Neuronal stem cell (in vitro differentiated cells): ENCODE measurements at places on chromosomes 3 and 15.
A peak's percentile ranks its signal among the peaks of the same experiment; 100 is the strongest.

DNA sequence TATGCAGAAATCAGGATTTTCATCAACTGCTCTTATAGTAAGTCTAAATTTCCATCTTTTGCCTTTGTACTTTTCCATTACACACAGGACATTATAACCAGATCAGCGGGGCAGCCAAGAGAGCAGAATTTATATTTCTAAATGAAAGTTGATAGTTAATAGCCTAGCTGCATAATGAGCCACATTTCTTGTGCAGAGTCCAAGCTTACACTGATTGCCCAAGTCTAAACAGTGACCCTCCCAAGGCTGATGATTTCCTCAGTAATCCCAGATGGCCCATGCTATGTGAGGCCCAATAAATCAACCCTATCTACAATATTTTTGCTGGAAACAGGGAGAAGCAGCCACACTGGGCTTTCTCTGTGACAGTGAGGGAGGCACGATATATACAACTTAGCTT, 475.8 kb upstream of the KCNMB2 start:
- no peak for DNase-seq

DNA sequence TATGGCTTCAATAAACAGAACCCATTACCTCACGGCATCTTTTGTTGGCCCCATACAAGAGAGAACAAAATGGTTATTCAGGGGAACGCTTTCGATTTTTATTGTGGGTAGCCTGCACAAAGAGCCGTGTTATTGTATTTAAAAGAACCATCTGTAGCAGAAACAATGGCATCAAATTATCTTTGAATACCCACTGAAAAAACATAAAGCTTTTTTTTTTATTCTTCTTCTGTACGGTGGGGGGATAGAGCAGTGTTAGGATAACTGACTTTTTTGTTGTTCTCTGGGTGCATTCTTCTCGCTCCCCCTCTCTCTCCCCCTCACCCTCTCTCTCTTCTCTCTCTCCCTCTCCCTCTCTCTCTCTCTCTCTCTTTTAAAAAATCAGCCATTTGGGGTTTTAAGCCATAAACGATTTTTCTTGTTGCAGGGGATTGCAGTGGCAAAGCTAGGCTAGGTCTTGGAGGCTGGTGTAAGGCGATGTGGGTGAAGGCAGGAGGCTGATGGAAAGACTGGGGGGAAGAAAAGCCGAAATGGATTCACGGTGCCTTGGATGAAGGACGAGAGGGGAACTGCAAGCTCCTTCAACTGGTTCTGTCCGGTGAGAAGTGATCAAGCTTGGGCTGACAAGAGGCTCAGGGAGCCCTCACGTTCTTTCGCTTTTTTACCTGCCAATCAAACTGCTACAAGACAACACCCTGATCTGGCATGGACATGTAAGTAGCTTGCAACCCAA, 12.4 kb upstream of the SOX2 start:
- no peak for DNase-seq

- DNase-seq, result no peak
These were observed 91.6 kb downstream of the SCN11A start for GRCh38 chr3:38960042-38960622.

DNA sequence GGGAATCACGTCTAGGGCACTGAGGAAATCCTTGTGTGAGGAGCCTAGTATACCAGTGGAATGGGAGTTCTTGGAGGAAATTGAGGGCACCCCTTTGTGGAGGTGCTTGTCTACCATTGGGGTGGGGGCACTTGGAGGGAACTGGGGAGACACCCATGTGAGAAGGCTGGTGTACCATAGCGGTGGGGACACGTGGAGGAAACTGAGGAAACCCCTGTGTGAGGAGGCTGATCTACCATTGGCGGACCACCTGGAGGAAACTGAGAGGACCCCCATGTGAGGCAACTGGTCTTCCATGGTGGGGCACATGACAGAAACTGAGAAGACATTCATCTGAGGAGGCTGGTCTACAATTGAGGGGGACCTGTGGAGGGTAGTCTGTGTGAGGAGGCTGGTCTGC, 164.5 kb downstream of the FBLN2 start:
- DNase-seq, result no peak

DNA sequence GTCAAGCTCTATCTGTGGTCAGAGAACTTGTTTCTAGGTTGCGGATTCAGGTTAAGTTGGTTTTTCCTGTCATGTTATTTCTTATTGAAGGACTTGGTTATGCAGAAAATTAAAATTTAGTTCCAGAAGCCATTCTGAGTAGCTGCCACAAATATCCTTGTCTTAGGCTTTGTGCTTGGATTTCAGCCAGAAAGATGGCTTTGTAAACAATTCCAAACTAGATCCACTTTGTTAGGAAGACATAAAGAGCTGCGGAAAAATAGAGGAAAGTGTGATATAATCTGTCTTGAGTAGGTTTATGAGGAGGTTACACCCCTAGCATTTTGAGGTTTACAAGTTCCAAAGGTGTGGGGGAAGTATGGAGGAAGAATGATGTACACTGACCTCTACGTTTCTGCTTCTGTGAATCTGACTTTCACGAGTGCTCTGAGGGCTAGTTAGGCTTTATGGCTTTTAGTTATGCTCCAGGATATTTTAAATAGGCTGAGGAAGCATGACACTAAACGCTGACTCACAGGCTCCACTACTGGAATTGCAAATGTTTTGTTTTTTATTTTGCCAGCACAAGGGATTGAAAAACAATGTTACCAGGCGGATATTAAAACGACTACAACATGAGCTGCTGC, 46.3 kb upstream of the UTS2B start:
- DNase-seq, result no peak

DNA sequence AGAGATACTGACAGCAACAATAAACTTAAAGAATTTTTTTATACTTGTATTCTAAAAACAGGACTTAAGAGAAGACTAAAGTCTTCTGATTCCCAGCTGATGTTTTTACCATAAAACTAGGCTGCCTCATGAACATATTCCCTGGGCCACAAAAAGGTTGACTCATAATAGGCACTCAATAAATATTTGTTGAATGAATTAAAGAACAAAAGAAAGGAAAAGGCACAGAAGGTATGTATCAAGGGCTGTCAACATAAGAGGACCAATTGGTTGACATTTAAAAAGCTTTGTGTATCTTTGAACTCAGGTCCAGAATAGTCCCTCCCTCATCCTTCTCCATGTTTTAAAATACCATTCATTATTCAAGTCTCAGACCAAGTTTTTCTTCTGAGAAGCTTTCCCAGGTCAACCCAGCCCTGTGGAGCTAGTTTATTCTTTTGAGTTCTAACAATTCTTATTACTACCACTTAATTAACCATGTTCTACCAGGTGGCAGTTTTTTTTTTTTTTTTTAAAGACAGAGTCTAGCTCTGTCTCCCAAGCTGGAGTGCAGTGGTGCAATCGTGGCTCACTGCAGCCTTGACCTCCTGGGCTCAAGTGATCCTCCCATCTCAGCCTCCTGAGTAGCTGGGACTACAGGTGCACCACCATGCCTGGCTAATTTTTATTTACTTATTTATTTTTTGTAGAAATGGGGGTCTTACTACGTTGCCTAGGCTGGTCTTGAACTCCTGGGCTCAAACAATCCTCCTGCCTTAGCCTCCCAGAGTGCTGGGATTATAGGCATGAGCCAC, 17.5 kb upstream of the ARHGEF3 start:
- no peak for DNase-seq

DNA sequence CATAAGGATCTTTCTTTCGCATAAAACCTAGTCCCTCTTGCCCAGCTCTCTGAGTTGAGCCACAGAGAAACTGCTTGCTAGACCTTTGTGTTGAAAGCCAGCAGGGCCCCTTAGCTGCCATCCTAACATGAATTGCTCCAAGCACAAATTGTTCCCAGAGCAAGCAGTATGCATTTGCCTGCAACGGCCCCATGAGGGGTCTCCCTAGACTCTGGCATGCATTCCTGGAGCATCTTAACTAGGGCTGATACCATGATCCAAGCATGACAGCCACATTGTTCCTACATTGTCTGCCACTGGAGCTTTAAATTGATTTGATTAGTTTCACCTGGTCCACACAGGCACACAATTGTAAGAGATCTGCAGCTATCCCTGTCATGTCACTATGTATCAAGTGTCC, 428.1 kb downstream of the TAFA4 start:
- DNase-seq, result peak; percentile 21

DNA sequence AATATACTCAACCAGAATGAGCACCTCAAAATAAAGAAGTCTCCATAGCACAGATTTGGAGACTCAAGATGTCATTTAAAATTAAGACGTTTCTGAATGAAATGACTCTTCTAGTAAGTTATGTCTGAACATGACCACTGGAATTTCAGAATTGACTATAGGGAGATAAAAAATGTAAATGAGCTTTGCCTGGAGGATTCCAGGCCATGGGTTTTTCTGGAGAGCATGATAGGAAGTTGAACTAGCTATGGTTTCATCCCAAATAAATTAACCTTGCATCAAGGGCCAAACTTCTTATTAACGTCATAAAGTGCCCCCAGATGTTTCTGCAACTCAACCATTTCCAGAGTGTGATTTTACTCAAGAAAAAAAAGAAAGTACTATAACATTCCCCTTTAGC, 222.6 kb upstream of the NR2F2 start:
- DNase-seq, result no peak

DNA sequence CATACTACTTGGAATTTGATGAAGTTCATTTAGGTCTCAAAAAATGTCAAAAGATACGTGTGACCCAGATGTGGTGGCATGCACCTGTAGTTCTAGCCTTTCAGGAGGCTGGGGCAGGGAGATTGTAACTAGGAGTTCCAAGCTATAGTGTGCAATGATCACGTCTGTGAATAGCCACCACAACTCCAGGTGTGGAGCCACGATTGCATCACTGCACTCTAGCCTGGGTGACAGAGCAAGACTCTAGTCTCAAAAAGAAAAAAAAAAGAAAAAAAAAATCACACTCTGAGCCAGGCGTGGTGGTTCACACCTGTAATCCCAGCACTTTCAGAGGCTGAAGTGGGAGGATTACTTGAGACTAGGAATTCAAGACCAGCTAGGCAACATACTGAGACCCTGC, 14.2 kb downstream of the MAP4 start:
- no peak for DNase-seq

- no peak for DNase-seq
These were observed 97.3 kb downstream of the AKAP13 start for GRCh38 chr15:85477730-85478129.

DNA sequence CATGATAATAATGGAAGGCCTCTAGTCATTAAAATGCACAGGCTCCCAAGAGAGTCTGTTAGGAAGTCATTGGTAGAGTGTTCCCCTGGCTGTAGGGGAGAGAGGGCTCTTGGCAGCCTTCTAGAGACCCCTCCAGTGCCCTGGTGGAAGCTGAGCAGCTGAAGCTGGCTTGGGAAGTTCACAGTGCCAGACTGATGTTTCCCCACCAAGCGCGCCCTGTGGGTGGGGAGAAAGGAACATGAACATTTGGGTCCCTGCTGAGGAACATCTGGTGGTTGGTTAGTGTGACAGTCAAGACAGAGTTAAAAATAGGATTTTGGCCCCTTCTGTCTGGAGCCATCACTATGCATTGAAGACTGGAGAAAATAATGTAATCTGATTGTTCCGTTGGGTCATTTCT, 37.1 kb upstream of the RGMA start:
- no peak for DNase-seq

- DNase-seq, result no peak
These were observed 212.6 kb downstream of the CDIN1 start for GRCh38 chr15:36791844-36792571.

GRCh38 chr3:14819671-14820070, 909 bp downstream of the FGD5 start:
- no peak for DNase-seq

GRCh38 chr3:113117511-113118234, 93.7 kb upstream of the BOC start:
- no peak for DNase-seq

DNA sequence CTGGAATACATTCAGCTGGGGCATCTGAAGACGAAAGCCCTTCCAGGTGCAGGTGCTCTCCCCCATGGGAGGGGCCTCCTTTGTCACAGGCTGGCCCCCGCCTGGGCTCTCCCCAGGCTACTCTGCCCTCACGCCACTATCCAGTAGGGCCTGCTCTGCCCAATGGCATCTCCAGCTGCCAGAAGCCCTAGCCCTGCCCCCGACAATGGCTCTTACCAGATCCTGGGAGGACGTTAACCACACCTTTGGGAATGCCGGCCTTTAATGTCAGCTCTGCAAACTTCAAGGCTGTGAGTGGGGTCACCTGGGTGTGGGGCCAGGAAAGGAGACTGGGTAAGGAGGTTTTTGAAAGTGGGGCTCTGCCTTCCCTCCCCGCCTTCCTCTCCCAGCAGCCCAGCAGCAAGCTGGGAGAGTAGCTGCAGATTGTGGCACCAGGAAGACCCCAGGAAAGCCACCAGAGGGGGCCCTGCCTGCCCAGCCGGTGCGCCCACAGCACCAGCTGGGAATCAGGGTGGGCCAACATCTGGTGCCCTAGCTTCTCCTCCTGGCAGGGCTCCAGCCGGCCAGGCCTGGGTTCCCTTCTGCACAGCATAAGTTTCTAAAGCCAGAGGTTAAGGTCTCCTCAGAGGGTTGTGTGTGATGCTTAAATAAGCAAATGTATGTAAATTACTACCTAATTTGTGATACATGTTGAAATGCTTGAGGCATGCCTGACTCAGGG, 40.4 kb upstream of the SLC41A3 start:
- DNase-seq, result no peak

DNA sequence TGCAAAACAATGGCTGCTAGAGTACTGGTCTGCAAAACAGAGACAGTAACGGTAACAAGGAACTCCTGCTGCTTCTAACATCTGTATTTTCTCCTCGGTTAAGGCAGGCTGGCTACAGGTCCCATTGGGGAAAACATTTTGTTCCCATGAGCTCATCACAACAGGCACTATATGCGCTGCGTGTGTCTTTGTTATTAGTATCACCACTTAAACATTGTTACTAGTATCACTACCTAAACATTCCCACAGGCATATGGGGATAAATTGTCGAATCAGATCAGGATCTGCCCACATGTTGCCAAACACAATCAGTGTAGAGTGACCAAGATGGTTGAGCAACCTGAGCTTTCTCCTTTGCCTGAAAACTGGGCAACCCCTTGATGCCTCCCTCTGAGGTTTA, 77.2 kb downstream of the TOP2B start:
- DNase-seq, result no peak

- no peak for DNase-seq
These were observed 12.4 kb downstream of the DNASE1L3 start for GRCh38 chr3:58198362-58198761.

DNA sequence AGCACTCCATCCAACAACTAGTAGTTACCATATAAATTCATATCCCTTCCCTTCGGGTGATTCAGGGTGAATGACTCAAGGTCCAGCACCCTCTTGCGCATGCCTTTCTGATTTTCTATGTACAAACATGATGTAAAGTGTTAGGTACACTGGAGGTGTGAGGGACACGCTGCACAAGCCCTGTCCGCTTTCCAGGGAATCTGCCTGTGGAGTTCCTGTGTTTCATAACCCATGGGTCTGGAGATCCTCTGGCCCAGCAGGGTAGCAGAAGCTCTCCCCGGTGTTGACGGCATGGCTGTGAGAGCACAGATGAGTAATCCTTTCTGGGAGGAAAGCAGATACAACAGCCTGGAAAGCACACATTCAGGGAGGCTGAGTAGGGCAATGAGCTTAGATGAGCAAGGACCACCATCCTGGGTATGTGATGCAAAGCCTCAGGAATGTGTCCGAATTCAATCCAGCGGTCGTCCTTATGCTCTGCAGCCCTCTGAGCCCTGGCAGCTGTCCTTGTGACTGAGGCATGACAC, 142.9 kb upstream of the TP63 start:
- no peak for DNase-seq

GRCh38 chr3:48739955-48740823, 23.2 kb upstream of the IP6K2 start:
- DNase-seq, result peak; percentile 47
